ENCODE measurements at places on chromosomes 16 and 17. TPM values are rescaled to one million over a fixed set of nuclear protein-coding genes. Genes with fewer than 3 reads are reported as not detected.

DNA sequence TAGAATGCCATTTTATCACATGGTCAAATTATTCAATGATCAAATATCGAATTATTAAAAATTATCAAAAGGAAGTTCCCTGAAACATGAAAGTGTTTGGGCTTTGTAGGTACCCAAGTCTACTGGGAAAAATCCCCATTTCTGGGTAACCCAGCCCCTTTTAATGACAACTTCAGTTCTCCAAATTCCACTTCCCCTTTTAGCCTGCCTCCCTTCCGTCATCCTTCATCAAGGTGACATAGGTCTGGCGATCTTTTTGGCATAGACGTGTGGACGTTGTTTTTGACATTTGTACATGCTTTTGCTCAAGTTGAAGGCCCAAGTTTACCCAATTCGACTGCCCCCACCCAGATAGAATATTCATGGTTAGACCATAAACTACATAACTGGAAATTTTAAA lies 660.9 kb downstream of the MAF start:
- no peak for DNase-seq

DNA sequence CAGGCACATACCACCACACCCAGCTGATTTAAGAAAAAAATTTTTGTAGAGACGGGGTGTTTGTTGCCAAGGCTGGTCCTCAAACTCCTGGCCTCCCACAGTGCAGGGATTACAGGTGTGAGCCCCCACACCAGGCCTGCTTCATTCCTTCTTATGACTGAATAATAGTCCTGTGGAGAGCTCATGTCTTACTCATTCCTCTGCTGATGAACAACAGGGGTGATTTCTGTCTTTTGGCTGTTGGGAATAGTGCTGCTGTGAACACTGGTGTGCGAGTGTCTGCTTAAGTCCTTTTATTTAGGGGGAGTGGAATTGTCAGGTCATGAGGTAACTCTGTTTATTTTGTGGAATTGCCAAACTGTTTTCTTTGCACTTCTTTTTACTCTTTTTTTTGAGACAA lies 2.7 kb upstream of the CTRB1 start:
- DNase-seq = no peak

DNA sequence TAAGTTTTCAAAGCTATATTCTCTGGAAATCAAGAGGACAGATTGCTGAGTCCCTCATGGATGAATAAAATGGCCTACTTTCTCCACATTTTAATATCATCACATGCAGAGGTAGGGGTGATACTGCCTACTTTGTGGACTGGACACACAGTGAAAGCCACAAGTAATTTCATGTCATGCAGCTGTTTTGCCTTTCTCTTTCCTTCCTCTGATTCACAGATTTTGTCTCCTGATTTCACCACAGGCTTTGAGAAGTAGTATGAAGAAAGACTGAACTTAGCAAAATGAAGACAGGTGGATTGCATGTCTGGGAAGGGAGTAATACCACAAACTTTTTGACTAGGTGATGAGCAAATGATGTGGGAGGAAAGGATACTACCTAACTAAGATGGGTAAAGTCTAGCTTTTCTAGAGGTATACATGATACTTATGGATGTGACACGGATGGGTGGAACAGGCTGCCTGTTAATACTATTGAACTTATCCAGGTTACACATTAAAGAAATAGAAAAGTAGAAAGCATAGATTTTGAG lies 478.4 kb upstream of the GOT2 start:
- DNase-seq = no peak

DNA sequence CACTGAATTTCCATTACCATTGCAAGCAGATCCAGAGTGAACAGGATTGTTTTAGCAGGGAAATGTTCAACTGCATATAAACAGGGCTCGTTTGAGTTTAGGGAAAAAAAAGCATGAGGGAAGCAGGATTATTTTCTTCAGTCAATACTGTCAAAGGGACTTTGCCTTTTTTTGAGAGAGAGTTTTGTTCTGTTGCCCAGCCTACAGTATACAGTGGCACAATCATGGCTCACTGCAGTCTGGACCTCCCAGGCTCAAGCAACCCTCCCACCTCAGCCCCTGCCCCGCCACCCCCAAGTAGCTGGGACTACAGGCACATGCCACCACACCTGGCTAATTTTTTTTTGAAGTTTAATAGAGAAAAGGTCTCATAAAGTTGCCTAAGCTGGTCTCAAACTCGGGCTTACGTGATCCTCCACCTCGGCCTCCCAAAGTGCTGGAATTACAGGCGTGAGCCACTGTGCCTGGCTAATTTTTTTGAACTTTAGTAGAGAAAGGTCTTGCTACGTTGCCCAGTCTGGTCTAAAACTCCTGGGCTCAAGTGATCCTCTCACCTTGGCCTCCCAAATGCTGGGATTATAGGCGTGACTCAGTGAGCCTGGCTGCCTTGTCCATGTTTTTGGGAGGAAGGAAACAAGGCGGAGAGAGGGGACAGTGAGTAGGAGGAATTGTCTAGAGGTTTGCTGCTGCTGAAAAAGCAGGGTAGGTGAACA lies 14.8 kb downstream of the PKD1L3 start:
- DNase-seq = no peak

DNA sequence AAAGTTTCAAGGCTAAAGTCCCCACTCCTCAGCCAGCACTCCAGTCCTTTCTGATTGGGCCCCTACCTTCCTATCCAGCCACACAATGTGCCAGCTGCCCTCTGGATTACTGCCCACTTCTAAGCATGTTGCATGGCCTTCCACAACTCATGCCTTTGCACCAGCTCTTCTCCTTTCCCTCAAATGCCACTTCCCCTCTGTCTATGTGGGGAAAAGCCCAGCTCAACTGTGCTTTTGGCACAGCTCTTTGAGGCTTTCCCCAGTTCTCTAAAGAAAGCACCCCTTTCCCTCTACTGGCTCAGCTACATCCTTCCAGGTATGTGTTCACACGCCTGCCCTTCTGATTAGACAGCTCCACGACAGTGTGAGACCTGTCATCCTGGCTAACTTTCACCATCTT lies 18.5 kb downstream of the GTF3C1 start:
- DNase-seq = no peak

- DNase-seq = no peak
Measured at GRCh38 chr17:12644623-12645022, 21.1 kb upstream of the MYOCD start.

GRCh38 chr17:63596856-63597586 lies 3.7 kb upstream of the TACO1 start:
- no peak for DNase-seq

DNA sequence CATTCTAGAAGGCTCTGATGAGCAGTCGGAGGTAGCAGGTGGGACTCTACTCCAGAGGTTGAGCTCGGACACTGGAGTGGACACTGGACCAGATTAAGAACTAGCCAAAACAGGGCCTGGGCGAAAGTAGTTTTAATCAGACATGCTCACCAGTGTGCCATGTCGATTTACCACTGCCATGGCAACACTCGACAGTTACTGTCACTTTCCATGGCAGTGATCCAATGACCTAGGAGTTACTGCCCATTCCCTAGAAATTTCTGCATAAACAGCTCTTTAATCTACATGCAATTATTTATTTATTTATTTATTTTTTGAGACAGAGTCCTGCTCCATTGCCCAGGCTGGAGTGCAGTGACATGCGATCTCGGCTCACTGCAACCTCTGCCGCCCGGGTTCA lies 7.2 kb upstream of the METTL9 start:
- DNase-seq = no peak

DNA sequence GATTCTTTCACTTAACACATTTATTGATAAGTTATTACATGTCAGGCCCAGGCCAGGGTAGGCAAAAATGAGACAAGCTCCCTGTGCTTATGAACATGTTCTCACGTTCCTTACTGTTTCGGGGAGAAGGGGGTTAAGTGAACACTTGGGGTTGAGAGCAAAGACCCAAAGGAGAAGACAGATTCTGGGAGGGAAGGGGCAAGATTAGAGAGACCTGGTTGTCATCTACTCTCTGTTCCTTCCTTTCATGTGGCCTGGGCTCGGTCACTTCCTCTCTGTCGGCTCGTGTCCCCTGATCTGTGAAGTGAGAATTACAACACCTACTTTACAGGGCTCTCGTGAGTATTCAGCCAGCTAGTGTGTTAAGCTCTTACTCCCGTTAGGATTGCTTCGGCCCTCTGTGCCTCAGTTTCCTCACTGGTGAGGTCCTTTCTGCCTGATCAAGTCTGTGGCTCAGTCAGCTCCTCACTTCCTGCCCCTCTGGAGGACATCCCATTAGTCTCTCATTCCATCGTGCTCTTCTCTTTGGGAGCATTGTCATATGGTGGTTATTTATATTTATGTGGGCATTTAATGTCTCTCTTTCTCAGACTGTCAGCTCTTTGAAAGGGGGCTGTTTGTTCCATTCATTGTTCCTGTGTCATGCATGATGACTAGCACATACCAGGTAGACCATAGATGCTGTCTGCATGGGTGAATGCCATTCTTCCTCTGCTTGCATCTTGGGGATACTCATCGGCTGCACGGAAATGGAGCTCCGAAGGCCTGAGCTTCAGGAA lies 38.9 kb downstream of the PLCG2 start:
- no peak for DNase-seq

GRCh38 chr16:86042393-86042792 lies 143.4 kb downstream of the IRF8 start:
- no peak for DNase-seq

- no peak for DNase-seq
Measured at GRCh38 chr17:40442392-40443195, 656 bp upstream of the IGFBP4 start.

GRCh38 chr17:57866723-57867122 lies 16.9 kb upstream of the MRPS23 start:
- DNase-seq = no peak

DNA sequence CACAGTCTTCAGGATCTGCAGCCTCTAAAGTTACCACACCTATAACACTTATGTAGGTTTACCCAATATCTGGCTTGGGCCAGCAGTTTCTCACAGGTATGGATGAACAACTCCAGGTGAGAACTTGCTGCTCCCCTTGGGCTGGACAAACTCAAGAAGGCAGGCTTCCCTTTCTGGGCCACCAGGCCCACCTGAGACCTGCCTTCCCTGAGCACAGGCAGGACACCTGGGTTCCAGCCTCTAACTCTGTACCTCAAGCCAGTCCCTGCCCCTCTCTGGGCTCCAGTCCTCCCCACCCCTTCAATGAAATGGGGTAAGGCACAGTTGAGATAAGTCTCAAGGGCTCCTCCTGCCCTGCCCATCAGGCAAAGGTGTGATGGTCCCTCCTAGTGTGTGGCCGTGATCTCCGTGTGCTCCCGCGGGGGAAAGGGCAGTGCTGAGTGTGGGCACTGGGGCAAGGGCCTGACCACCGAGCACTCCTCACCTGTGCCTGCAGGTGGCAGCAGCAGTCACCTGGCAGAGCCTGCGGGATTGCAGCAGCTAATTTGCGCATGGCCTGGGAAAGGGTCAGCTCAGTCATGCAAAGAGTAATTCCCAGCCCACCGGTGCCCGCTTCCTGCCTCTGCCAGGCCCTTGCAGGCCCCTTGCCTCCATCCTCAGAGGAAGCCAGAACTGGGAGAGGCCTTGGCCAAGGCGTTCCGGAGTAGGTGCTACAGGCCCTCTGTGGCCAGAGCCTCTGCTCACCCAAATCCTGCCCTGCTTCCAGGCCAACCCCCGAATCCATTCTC lies 28.2 kb upstream of the ADGRG1 start:
- DNase-seq = peak; percentile 68

DNA sequence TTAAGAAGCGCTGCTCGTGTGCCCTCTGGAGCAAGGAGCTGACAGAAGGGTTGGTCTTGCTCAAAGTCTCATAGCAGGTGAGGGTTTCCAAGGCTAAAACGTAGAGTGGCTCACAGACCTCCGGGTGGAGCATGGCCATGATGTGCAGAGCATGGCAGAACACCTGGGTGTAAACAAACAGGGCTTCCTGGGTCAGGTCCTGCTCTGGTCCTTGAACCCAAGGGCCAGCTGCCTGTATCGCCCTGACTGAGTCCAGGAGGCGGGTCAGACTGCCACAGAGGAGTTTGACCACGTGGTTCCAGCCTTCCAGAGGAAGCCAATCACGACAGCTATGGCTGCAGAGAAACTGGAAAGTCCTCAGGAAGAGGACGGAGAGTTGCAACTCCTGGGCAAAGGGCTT lies 7.1 kb downstream of the GEMIN4 start:
- DNase-seq = no peak

GRCh38 chr17:11309033-11309432 lies 68.0 kb downstream of the SHISA6 start:
- no peak for DNase-seq

- DNase-seq = peak; percentile 47
Measured at GRCh38 chr17:19940722-19941464, 36.7 kb downstream of the AKAP10 start.

- DNase-seq = no peak
Measured at GRCh38 chr16:52312716-52313115, 234.2 kb downstream of the TOX3 start.

GRCh38 chr17:17679243-17679642 lies 2.0 kb upstream of the RAI1 start:
- no peak for DNase-seq

DNA sequence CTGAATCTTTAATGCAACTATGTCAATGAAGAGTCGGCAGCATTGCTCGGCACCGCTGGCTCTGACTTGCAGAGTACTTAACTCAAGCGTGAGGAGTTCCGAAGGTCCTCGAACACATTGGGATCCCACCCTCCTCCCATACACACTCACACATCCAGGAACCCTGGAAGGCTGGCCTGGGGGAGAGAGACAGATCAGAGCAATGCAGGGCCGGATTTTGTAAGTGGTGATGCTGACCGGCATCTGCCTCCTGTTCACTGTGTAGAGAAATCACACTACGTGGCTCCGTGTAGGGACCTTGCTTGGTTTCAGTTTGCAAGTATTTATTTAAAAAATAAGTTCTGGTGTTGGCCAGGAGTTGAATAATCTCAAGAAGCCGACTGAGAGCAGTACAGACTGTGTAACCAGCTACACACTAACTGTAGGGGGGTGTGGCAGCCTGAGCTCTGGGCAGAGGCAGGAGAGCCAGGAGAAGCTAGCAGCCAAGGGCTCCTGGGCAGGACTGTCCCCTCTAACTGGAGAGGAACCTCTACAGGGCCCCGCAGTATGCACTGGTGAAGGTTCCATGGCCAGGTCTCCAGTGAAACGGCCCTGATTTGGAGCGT lies 190.2 kb upstream of the TNRC6C start:
- no peak for DNase-seq

GRCh38 chr16:1863681-1864460 lies 8.1 kb downstream of the MEIOB start:
- DNase-seq = no peak

DNA sequence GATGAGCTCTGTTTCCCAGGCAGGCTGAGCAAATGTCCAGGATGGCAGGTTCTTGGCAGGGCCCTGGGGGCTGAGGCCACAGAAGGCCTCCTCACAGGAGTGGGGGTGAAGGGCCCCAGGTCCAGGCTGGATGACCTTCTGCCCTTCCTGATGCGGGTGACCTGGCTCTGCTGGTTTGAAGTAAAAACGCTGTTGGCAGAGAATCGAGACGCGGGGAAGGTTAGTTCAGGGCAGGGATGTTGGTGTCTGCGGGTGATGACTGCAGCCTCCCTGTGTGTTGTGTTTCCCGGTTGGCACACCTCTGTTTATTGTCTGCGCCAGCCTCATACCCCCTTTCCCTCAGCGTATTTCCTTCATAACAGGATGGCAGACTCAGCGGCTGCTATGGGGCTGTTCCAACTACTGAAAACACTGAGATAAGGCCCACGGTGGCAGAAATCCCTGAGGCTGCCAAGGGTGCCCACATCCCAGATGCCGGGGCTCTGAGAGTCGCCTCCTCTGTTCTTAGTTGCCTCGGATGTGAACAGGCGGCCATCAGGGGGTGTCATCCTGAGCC lies 104.6 kb downstream of the METRNL start:
- peak; percentile 28 for DNase-seq

The CHRNE gene
- 0.24 TPM for total RNA-seq

The PRSS36 gene
- 9.5 TPM for total RNA-seq

The CD300A gene
- total RNA-seq = 3.7 TPM

The WNT9B gene
- not detected for total RNA-seq

The GLIS2 gene
- 1.7 TPM for total RNA-seq

The USP7 gene
- 144 TPM for total RNA-seq

The SCGB1C2 gene
- not detected for total RNA-seq

The PDILT gene
- total RNA-seq = not detected
